ENCODE measurements at places on chromosomes 5 and 9. TPM values are rescaled to one million over a fixed set of nuclear protein-coding genes. Genes with fewer than 3 reads are reported as not detected.

FOXD4 gene
- polyA plus RNA-seq = not detected

AHRR gene
- 0.09 TPM for polyA plus RNA-seq

MYOT gene
- 0.17 TPM for polyA plus RNA-seq

PRDM9 gene
- polyA plus RNA-seq = not detected

ANKRD55 gene
- polyA plus RNA-seq = not detected

ZNG1F gene
- polyA plus RNA-seq = 2.7 TPM

STKLD1 gene
- polyA plus RNA-seq = 0.18 TPM

MARCOL gene
- not detected for polyA plus RNA-seq

COL15A1 gene
- polyA plus RNA-seq = not detected

CDH9 gene
- polyA plus RNA-seq = not detected

PCSK1 gene
- polyA plus RNA-seq = not detected

DIRAS2 gene
- not detected for polyA plus RNA-seq

NOL6 gene
- polyA plus RNA-seq = 11.3 TPM

POC5 gene
- 11.1 TPM for polyA plus RNA-seq

TTC16 gene
- polyA plus RNA-seq = not detected

CDKN2B-AS1 gene
- not detected for polyA plus RNA-seq

CORO2A gene
- polyA plus RNA-seq = 1.7 TPM

PCDHA13 gene
- polyA plus RNA-seq = not detected

MUSK gene
- polyA plus RNA-seq = not detected

OTULINL gene
- 0.19 TPM for polyA plus RNA-seq

RETREG1 gene
- polyA plus RNA-seq = 28.9 TPM

PCDHGA11 gene
- not detected for polyA plus RNA-seq

ZNF462 gene
- polyA plus RNA-seq = not detected

DOK3 gene
- 47.7 TPM for polyA plus RNA-seq

Measured in naive B cell (primary cell).